ENCODE measurements at places on chromosomes 4 and X.

GRCh38 chrX:21295246-21295820 is 78.9 kb upstream of the CNKSR2 start:
- no peak for DNase-seq

GRCh38 chr4:7906171-7906701 is 33.4 kb downstream of the AFAP1 start:
- no peak for DNase-seq

GRCh38 chr4:27068151-27068867 is 207.7 kb downstream of the STIM2 start:
- no peak for DNase-seq

DNA sequence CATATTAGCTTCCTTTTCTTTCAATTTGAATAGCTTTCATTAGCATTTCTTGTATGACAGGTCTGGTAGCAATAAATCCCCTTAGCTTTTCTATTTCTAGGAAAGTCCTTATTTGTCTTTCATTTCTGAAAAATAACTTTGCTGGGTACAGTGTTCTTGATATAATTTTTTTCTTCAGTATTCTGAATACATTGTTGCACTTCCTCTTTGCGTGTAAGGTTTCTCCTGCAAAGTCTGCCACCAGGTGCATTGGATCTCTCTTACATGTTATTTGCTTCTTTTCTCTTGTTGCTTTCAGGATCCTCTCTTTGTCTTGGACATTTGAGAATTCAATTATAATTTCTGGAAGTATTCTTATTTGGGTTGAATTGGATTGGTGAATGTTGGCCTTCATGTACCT is 663.7 kb downstream of the GRXCR1 start:
- DNase-seq, result no peak

DNA sequence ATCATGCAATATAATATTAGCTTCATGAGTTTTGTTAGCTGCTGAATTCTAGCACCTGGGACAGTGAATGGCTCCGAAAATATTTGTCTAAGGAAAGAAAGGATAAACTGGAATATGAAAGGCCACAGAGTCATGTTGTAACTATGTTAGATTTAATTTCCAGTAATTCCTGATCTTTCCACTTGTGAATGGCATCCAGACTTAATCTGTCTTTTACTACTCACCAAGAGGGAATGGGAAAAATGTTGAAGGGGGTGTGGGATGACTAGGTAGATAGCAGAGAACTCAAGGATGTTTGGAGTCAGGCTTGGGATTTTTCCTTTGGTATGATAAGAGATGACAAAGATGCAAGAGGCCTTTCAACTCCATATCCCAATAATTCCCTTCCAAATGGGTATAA is 9.4 kb downstream of the ADH6 start:
- DNase-seq, result no peak

DNA sequence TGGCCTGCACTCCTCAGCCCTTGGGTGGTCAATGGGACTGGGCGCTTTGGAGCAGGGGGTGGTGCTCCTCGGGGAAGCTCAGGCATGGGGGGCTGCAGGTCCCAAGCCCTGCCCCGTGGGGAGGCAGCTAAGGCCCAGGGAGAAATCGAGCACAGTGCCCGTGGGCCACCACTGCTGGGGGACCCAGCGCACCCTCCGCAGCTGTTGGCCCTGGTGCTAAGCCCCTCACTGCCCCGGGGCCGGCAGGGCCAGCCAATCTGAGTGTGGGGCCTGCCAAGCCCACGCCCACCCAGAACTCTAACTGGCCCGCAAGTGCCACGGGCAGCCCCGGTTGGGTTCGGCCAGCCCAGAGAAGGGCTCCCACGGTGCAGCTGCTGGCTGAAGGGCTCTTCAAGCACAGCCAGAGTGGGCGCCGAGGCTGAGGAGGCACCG is 30.9 kb upstream of the IL15 start:
- DNase-seq, result no peak

GRCh38 chrX:21821875-21822274 is 17.5 kb upstream of the MBTPS2 start:
- no peak for DNase-seq

- no peak for DNase-seq
These were observed 5.4 kb downstream of the ALPK1 start for GRCh38 chr4:112302320-112303274.

- DNase-seq, result no peak
These were observed 174.5 kb downstream of the SMIM20 start for GRCh38 chr4:26088433-26088928.

GRCh38 chrX:77014377-77015372 is 432.5 kb upstream of the FGF16 start:
- no peak for DNase-seq
